ENCODE measurements at places on chromosomes 1 and 21. TPM values are rescaled to one million over a fixed set of nuclear protein-coding genes. Genes with fewer than 3 reads are reported as not detected.

DNA sequence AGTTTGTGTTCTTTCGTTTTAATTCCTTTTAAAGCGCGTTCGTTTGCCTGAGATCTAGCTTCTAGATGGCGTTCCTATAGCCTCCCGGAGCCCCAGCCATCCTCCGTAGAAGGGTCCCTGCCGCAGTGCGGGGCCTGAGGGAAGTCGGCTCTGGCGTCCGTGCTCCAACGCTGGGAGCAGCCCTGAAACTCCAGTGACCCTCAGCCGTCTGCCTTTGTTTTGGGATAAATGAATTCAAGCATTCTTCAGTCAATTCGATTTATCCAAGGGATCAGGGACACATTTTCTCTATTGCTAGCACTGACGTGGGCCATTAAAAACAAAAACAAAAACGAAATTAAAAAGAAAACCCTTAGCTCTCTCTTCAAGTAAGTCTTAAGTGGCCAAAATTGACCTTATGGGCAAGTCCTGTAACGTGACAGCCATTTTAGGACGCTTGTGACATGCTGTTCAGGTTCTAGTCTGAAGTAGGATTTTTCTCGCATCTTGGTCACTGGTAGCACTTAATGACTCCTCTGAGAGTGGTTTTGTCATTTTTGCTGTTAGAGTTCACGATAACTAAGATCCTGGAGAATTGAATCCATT is 742 bp upstream of the HSPA13 start:
- DNase-seq: peak; percentile 53

DNA sequence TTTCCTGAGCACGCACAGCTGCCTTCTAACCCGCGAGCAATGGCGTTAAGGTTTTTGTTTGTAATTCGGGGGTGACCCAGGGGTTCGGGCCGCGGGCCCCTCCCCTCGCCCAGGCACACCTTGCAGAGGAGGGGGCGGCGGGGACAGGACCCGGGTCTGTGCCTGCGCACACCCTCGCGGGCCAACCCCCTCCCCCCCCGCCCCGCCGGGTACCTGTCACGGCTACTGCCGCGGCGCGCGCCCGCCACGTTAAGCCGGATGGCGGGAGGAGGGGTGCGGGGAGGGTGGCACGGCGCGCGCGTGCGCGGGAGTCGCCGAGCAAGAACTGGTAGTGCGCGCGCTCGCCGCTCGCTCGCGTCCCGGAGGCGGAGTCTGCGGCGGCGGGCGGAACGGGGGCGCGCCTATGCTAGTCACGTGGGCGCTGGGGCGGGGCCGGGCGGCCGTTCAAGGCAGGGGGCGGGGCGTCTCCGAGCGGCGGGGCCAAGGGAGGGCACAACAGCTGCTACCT is at the start of gene TPTE:
TPTE (plus strand) TSS at position 493 of the 508 bp plus-strand sequence. CDS start 17,141 bp downstream, outside the sequence.
- DNase-seq: no peak

GRCh38 chr1:51791888-51792287 is 86.6 kb downstream of the NRDC start:
- DNase-seq: no peak

DNA sequence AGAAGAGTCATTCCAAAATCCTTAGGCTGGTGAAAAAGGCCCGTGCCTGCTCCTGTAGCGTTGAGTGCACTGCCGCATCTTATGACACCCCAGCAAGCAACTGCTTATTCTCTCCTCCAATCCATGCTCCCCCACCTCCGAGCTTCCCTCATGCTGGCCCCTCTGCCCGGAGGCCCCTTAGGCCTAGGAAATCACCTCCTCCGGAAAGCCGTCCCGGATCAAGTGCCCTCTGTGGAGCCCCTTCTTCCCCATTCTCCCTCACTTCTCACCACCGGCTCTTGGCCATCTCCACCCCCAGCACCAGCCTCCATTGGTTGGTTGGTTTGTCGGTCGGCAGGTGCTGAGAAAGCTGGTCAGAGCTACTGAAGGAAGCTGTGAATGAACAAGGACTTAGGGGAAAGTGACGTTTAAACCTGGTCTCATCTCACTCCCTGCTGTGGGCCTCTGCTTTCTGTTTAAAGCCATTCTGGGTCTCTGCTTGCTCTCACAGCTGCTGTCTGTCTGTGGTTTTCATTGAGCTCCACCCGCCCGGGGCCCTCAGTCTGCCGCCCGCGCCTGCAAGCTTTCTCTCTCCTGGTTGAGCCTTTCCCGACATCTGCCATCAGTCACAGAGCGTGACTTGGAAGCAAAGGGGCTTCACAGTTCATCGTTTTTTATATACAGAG is 122.2 kb downstream of the KCNN3 start:
- DNase-seq: peak; percentile 42

DNA sequence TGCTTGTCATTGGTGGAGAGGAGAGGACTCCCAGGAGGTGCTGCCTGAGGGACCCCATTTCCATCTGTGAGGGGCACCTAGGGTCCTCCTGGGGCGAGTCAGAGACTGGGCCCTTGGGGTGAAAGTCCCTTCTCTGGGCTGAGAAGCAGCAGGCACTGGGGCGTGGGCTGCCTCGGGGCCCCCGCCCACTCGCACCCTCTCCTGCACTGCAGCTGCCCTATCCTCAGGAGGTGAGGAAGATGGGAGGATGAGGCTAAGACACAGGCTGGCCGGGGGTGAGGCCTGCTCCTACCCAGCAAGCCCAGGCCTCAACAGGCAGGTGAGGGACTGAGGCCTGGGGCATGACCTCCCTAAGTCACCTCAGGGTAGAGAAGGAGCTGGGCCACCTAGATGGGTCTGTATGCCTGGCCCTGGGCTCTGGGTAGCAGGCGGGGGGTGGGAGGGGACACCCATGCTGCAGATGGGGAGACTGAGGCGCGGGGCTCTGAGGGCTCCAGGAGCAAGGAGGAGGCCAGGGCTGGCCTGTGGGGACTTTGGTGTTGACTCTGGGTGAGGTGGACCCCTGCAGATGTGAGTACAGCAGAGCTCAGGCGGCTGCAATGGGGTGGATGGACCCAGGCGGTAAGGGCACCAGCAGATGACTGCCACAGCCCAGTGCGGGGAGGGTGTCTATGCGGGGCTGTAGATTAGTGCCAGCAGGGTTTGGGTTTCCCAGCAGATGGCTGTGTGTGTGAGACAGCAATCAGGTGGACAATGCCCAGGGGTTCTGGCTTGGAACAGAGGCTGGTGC is 10.4 kb upstream of the ZNF669 start:
- no peak for DNase-seq

GRCh38 chr1:54401799-54402198 is 4.4 kb downstream of the SSBP3 start:
- DNase-seq: no peak

DNA sequence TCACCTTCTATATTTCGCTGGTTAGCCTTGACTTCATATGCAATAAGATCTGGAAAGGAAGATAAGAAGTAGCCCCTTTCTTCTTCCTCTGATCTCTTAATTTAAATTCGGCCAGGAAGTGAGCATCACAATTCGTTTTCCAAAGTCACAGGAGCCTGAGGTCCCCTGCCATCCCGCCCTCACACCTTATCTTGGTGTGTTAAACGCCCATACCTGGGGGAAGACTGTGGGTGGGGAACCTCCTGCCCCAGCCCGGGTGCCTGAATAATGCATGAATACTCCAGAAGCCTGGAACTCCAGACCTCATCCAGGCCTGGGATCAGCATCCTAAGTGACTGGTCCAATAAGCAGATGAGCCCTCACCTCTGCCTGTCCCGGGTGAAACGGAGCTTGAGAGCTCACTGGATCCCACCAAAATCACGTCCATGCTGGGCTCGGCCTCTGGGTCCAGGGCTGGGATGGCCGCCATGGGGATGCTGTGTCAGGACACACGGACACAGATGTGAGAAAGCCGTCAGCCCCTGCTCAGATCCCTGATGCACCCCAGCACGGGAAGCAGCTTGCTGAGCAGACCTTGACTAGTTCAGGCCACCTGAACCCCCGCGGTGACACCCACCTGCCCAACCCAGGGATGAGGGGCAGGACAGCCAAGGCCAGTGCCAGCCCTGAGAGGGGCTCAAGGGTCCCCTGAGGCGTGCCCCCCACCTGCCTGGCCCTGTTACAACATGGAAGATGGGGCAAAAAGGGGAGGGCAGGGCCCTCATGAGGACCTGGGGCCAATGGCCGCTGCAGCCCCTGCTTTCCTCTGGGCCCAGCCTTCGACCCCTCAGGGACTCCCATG is 686 bp downstream of the DNMT3L start:
- DNase-seq: no peak

DNA sequence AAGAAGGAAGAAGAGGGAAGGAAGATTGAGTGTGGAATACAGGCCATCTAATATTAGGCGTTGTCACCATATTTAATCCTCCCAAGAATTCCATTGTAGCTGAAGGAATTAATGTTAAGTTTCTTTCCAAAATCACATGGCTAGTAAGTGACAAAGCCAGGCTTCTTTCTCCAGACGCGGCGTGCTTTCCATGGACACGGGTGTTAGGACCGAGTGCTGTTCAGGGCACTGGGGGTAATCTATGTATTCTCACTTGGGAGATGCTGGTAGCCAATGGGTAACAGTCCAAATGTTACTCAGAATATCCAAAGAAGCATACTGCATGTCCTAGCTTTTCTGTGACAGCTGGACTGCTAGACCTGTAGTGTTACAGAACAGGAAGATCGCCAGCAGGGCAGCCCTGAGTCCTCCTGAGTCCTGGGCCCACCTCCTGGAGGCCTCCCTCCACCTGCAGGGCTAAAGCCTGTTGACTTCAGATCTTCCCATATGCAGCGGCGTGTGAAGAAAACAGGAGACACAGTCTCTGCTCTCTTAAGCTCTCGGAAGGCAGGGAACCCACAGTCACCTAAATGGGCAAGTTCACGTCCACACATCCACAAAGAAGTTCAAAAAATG is 5.3 kb downstream of the IGSF9 start:
- DNase-seq: no peak

GRCh38 chr1:19205403-19205802 is 4.7 kb downstream of the UBR4 start:
- no peak for DNase-seq

The MLLT11 gene
- 16.8 TPM for total RNA-seq

All from RPMI7951 (cell line).